ENCODE measurements at places on chromosomes 6 and 20.

- no peak for DNase-seq
These were observed 21.7 kb downstream of the TBC1D20 start for GRCh38 chr20:440636-441035.

DNA sequence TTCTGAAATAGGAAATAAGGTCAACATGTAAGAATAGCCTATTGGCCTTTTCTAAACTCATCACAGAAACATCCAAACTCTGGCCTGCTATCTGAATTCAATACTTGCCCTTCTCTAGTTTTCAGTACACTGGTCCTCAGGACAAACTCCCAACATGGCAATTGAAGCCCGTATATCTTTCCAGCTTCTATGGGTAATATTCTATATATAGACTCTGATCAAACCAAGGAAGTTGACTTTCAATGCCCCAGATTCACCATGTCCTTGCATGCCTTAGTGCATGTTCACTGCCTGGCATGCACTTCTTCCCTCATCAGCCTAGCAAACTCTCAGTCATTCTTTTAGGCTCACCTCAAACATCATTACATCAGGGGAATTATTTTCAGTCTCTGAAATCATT lies 73.2 kb downstream of the RSPO3 start:
- no peak for DNase-seq

DNA sequence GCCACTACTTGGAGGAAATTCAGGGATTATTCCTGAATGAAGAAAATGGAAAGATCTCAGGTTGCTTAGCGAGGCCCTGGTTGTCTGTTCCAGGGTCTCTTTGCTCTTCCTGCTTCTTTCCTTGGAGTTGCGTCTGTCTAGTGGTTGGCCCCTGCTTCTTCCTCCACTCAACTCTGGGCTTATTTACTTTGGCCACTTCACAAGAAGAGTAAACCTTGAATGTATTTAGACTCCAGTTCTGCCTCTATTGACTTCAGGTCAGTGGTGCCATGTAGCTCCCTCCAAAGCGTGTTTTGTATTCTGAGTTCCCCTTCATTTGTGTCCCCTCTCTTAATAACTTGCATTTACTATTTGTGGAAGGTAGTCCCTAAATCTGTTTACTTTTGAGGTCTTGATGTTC lies 456.5 kb downstream of the UTRN start:
- DNase-seq, result no peak

- DNase-seq, result no peak
These were observed 12.2 kb upstream of the AKIRIN2 start for GRCh38 chr6:87714093-87714842.

- DNase-seq, result no peak
These were observed 150.0 kb downstream of the CDC5L start for GRCh38 chr6:44537306-44538049.

DNA sequence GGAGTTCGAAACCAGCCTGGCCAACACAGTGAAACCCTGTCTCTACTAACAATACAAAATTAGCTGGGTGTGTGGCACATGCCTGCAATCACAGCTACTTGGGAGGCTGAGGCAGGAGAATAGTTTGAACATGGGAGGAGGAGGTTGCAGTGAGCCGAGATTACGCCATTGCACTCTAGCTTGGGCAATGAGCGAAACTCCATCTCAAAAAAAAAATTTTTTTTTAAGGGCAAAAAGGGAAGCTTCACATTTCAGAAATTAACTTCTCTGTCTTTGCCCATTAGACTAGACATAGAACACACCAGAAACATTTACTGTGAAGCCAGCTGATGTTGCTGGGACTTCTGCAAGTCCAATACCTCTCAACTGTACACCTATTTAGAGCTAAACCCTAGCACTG lies 90.8 kb upstream of the HDAC2 start:
- DNase-seq, result no peak

- no peak for DNase-seq
These were observed 33.7 kb upstream of the HBS1L start for GRCh38 chr6:135088281-135088680.

- no peak for DNase-seq
These were observed 59.2 kb downstream of the KCNS1 start for GRCh38 chr20:45041464-45042337.

DNA sequence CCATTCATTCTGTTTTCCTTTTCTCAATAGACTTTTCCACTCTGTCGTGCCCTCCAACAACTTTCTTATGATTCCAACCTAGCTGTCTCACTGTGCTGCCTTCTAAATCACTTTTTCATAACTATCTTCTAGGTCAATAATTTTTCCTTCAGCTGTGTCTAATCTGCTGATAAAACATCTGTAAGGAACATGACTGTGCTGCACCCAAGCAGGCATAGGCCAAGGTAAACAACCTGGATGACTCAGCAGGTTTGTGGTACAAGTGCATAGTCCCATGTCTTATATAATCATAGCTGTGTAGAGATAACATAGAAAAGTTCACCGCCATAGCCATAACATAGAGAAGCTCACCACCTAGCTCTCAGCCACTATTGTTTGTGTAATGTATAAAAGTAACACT lies 332.3 kb downstream of the PLCB1 start:
- no peak for DNase-seq

DNA sequence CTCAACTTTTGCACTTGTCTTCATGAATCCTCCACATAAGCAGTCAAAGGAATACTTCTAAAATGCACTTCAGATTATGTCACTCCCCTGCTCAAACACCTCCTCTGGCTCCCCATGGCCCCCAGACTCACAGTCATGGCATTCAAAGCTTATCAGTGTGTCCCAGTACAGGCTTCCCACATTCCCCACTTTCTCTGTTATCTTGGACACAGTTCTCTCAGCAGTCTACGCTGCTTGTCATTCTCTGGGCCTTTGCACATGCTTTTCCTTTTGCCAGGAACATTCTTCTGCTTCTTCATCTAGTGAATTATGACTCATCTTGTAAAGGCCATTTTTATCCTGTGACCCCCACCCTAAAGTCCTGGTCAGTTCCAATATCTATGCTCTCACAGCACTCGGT lies 31.8 kb downstream of the SLC13A3 start:
- no peak for DNase-seq

GRCh38 chr6:35108309-35108885 lies 32.7 kb downstream of the TCP11 start:
- DNase-seq, result no peak

GRCh38 chr6:37785663-37786270 lies 33.8 kb upstream of the ZFAND3 start:
- DNase-seq, result no peak

Measured in caudate nucleus (tissue), 63 donors.